ENCODE measurements at places on chromosomes 6 and 20.

GRCh38 chr20:14845199-14846160, 508.1 kb upstream of the FLRT3 start:
- DNase-seq, result no peak

GRCh38 chr6:138948004-138948403, 40.0 kb downstream of the REPS1 start:
- DNase-seq, result no peak

GRCh38 chr20:9595763-9596162, 81.4 kb downstream of the LAMP5 start:
- no peak for DNase-seq

GRCh38 chr6:43801495-43802181, 31.6 kb downstream of the VEGFA start:
- DNase-seq, result no peak

GRCh38 chr20:62148908-62149314, 5.3 kb downstream of the SS18L1 start:
- DNase-seq, result no peak

DNA sequence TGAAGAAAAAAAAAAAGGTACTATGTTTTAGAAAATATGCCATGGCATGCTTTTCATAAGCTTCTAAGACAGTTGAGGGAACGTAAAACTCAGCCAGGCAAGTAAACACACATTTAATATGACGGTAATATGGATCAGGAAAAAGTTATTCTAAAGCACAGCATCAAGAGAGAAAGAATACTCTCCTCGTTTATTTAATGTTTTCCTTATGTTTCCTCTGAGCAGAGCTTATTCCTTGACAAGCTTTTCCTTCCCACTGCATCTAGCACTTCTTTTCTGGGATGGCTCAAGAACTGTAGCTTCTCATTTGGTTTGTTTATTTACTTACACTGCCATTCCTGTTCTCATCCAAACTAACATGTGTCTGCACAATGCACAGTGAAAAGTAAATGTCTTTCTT, 2.7 kb upstream of the RSPO3 start:
- DNase-seq, result no peak
